Mesendoderm (in vitro differentiated cells): ENCODE measurements at places on chromosomes 1 and 21.

GRCh38 chr1:37605061-37605650 is 9.4 kb upstream of the GNL2 start:
- DNase-seq: peak; percentile 2

DNA sequence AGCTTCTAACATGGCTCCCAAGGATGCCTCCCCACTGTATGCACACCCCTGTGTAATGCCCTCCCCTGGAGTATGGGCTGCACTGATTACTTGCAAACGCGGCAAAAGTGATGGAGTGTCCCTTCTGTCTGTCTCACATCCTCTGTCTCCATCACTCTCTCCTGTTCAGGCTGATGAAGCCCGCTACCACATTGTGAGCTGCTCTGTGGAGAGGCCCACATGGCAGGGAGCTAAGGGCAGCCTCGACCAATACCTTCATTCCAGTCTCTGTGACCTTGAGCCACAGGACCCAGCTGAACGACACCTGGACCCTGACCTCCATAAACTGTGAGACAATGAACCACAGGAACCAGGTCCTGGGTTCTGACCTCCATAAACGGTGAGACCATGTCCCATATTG is 154.1 kb upstream of the ETV3 start:
- DNase-seq: no peak

DNA sequence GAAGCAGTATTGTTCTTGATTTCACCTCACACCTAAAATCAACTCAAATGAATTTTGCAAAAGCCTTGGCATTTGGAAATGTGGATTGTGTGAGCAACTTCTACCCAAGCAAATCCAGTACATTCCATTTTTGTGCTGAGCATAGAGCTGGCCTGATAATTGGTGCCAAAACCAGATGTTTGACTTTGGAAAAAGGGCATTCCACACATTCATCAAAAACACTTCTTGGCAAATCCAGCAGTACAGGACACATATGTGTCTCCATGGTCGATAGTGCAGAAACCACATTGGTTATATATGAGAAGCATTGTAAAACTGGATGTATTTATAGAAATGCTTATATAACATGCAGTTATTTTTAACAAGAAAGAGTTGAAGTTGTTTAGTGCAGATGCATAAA is 210.4 kb downstream of the KCNK2 start:
- DNase-seq: no peak

GRCh38 chr1:86971778-86972177 is 57.3 kb downstream of the HS2ST1 start:
- no peak for DNase-seq

- DNase-seq: peak; percentile 14
Measured at GRCh38 chr1:194280463-194280862, 1094.0 kb upstream of the B3GALT2 start.

GRCh38 chr21:21606041-21606440 is 607.8 kb downstream of the NCAM2 start:
- no peak for DNase-seq

DNA sequence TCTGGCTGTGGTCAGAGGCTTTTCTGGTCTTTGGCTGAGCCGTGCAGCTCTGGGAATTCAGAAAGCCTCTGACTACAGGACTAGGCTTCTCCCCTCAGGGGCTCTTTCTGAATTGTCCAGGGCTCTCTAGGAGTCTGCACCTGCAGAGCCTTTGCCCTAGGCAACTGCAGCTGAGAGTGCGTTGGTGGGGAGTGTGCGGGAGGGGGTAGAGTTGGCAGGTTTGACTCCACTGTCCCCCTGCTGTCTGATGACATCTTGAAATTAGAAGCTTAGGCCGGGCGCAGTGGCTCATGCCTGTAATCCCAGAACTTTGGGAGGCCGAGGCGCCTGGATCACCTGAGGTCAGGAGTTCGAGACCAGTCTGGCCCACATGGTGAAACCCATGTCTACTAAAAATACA is 32.9 kb downstream of the KIAA1614 start:
- DNase-seq: no peak

DNA sequence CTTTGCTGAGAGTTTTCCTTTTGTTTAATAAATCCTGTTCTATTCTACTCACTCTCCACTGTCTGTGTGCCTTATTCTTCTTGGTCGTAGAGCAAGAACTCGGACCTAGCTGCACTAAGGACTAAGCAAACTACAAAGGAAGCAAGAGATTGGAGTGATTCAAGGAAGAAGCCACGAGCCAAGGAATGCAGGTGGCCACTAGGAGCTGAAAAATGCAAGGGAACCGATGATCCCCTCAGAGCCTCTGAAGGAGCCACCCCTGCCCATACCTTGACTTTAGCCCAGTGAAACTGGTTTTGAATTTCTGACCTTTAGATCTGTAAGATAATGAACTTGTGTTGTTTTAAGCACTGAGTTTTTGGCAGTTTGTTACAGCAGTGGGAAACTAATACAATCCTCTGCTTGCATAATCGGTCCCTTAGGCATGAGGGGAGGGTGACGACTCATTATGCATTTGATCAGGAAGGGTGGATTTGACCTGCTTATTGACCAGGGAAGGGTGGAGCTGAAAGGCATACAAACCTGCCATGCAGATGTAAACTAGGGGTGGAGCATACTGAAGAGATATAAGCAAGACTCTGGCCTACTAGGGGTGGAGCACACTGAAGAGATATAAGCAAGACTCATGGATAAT is 6.2 kb upstream of the CA6 start:
- DNase-seq: no peak

DNA sequence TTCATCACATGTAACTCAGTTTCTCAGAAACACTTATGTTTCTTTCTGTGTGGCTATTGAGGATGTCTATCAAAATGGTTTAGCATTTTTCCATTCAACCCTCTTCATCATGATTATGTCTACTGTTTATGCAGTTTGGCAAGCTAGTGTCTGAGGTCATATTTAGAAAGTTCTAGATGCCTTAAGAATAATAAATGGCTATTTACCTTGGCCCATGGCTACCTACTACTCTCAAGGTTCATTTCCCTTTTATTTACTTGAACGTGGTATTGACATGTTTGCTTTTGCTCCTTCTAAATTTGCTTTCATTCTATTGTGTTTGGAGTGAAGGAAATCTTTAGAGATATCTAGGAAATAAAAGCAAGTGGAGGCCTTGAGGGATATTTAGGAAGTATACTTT is 193.7 kb upstream of the OLFM3 start:
- DNase-seq: no peak

- DNase-seq: no peak
Measured at GRCh38 chr1:209869291-209870149, 41.7 kb downstream of the UTP25 start.

DNA sequence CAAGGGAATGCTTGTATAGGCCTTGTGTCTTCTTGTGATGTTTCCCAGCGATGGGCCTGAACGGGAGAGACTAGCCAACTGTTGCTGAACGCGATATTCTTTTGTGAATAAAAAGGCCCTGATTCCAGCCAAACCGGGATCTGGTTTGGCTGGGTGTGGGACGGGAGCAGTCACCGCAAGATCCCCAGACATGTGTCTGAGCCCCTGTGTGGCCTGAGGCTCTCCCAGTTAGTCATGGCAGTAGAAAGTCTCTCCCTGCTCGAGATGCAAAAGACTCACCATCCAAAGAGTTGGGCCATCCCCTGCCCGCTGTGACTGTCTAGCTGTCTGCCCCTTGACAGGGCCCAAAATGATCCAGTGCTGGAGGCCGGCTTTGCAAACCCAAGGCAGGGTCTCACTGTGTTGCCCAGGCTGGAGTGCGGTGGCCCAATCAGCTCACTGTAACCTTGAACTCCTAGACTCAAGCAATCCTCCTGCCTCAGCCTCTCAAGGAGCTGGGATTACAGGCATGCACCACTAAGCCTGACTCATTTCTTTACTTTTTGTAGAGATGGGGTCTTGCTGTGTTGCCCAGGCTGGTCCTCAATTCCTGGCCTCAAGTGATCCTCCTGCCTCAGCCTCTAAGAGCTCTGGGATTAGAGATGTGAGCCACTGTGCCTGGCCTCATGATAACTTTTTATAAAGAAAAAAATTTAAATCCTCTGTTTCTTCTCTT is 56.4 kb downstream of the KIF26B start:
- no peak for DNase-seq

GRCh38 chr21:19461481-19462205 is 1058.1 kb upstream of the TMPRSS15 start:
- DNase-seq: peak; percentile 3

DNA sequence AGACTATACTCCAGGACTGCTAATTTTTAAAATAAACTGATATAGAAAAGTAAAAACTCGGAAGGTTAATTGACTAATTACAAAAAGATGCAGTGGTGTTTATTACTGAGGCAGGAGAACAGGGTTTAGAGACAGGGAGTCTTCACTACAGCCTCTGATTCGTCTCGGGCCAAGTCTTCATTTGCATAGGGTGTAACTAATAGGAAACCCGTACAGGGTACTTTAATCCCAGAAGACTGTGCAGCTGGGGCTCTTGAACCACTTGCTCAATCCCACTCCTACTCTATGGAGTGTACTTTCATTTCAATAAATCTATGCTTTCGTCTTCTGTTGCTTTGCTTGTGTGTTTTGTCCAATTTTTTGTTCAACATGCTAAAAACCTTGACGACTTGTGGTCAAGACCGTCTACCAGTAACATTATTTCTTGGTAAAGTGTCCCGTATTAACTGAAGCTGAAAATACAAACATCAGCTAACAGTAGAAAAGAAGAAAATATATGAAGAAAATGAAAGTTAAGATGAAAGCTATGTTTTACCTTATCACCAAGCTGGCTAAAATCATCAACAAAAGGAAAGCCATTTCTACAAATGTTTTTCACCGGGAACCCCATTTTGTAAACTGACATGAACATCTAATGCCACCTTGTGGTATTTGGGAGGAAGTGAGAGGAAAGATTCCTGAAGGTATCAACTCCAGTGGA is 8.0 kb downstream of the SDHB start:
- DNase-seq: peak; percentile 72

GRCh38 chr21:21018821-21019220 is 20.6 kb downstream of the NCAM2 start:
- no peak for DNase-seq

GRCh38 chr1:9391620-9392019 is 98.9 kb downstream of the SPSB1 start:
- no peak for DNase-seq

GRCh38 chr1:7011826-7012225 is 226.6 kb downstream of the CAMTA1 start:
- DNase-seq: no peak

- DNase-seq: no peak
Measured at GRCh38 chr1:30125021-30125820, 598.2 kb downstream of the MATN1 start.

DNA sequence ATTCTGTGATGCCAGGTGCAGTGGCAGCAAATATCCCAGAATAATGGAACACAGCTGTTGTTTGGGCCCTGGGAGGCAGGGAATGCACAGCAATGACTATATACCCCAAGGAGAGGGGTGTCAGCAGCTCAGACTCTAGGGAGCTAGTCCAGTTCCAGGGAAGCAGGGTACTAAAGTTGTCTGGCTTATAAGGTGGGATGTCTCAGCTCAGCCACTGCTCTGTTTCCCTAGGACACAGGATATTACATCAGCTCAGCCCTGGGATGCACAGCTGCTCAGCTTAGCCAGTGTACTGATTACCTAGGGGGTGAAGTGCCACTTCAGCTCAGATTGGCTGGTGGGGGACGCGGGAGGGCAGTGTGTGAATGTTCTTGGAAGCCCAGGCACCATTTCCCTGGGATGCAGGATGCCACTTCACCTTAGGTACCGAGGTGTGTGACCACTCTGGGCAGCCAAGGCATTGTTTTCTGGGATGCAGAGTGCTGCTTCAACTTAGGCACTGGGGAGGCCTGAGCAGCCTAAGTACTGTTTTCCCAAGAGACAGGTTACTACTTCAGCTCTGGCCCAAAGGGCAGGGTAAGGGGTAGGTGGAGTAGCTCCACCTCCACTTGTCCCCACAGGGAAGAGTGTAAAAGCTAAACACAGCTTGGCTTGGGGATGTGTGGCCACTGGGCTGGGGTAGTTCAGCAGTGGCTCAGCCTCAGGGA is 59.4 kb downstream of the DIPK1A start:
- peak; percentile 13 for DNase-seq

- DNase-seq: no peak
Measured at GRCh38 chr1:205017001-205017400, 26.0 kb upstream of the CNTN2 start.

DNA sequence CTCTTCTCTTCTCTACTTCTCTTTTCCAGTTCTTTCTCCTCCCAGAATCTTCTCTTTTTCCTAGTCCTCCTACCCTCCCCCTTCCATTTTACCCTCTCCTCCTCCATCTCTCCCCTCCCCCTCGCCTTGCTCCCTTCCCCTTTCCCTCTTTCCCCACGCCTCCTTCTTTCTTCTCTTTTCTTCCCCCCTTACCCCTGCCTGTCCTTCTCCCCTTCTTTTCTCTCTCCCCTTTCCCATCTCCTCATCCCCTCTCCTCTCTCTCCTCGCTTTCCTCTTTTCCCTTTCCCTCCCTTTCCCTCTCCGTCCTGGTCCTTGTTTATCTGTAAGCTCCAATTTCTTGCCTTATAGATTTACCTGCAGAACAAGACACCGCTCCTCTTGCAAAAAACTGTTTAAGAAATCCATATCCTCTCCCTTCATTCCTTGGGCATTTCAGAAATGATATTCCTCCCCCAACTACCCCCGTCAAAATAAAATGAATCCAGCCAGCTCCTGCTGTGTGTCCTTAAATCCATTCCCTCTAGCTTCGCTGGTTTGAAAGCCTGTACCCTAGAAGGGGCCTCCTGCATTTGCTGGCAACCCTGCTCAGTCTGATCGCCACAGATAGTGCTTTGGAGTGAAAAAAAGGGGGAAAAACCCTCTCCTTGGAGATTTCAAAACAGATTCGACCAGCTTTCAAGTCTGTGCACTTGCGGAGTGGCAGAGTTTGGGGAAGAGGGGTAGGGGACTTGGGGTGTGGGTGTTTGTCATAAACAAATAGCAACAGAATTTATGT is 89.4 kb downstream of the PAPPA2 start:
- DNase-seq: peak; percentile 45

- peak; percentile 88 for DNase-seq
Measured at GRCh38 chr1:155124503-155125463, 2.9 kb upstream of the EFNA1 start.

DNA sequence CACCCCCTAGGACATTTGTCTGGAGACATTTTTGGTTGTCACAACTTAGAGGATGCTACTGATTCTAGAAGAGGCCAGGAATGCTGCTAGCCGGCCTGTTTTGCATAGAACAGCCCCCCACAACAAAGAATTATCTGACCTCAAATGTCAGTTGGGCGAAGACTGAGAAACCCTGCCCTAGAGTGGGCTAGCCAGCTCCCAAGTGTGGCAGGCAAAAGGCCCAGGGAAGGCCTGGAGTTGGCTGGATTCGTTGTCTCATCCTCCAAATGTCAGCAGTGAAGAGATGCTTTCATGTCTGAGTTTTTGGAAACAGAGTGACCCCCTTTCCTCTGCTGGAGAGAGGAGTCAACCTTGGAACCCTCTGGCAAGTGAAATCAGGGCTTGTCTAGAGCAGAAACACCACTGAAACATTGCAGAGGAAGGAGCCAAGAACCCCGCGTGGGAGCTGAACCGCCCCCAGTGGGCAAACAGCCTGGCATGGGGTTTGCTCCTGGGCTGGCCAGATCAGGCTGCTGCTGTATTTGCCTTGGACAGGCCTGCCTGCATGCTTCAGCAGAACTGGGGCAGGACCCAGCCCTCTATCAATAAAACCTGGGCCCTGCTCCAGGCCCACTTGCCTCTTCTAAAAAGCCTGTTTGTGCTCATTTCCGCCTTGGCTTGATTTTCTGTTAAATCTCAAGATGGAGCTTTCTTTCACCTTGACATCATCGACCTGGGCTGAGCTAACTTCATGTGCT is 32.9 kb downstream of the RASSF5 start:
- no peak for DNase-seq

- no peak for DNase-seq
Measured at GRCh38 chr1:82465024-82465423, 664.3 kb downstream of the ADGRL2 start.

- DNase-seq: no peak
Measured at GRCh38 chr21:46171585-46171984, 12.7 kb downstream of the SPATC1L start.

GRCh38 chr1:53395671-53396215 is 63.5 kb upstream of the DMRTB1 start:
- DNase-seq: no peak
